ENCODE measurements at places on chromosomes 4 and X.

GRCh38 chr4:114866901-114867670 lies 246.3 kb downstream of the NDST4 start:
- no peak for DNase-seq

GRCh38 chr4:122542411-122543236 lies 78.2 kb downstream of the IL21 start:
- DNase-seq, result peak; percentile 30

GRCh38 chr4:80125252-80126177 lies 52.5 kb upstream of the ANTXR2 start:
- DNase-seq, result peak; percentile 43

GRCh38 chrX:82765811-82766210 lies 742.3 kb upstream of the POU3F4 start:
- DNase-seq, result no peak

- no peak for DNase-seq
Measured at GRCh38 chr4:97587912-97588311, 555.4 kb downstream of the STPG2 start.

DNA sequence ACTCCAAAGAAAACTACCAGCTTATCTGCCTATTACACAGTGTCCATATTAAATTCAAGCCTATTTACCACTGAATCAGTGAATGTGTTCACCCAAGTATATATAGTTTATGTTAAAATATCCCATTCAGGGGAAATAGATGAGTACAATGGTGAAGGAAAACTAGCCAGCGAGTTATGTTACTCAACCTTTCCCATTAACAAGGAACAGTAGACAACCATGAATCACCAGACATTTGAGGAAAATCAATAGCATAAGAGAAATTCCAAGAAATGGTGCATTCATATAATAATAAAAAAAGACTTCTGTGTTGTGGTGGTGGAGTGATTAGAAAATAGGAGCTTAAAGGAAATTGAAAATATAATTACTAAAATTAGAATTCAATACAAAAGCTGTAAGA lies 21.3 kb downstream of the IQCM start:
- DNase-seq, result no peak

GRCh38 chrX:25015486-25016360 lies at the start of gene ARX:
TSS of gene ARX (minus strand) at chrX:25015965. CDS start at chrX:25015737, 228 bp downstream.
- peak; percentile 59 for DNase-seq

GRCh38 chr4:55838356-55838755 lies 15.1 kb upstream of the EXOC1 start:
- DNase-seq, result peak; percentile 64

DNA sequence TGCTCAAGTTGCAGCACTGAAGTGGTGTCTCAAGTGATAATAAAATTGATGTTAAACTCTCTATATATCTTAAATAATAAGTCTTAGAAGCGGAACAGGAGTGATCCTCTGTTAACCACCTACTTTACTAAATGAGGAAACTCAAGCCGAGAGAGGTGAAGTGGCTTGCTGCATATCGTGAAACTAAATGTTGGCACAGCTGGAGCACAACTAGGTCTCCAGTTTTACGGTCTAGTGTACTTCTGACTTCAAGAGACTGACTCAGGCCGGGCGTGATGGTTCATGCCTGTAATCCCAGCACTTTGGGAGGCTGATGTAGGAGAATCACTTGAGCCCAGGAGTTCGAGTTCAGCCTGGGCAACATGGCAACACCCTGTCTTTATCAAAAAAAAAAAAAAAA lies 35.5 kb upstream of the PLS3 start:
- no peak for DNase-seq

DNA sequence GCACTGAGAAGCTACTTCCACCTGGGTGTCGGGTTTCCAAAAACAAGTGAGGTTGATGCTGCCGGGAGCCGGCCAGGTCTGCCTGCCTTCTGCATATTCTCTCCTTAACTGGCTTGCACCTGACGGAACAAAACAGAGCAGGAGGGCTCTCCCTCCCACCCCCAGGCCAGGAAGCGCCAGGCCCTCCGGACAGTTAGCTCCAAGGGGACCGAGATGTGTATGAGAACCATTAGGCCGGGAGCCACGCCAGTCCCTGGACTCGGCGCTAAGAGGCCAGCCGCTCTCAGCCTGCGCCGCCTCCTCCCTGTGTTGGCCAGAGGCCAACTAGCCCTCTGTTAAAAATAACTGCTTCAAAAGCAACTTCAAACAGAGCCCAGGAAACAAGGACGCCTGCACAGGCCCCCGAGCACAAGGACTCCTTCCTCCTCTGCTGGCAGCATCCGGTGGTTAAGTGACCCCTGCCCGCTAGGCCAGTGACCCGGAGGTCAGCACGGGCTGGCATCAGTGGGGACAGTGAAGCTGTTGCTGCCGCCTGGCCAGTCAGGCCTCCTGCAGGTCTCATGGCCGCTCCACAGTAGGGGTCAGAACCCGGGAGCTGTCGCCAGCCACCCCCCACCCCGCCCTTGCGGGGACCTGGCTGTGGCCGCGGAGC lies 107.9 kb downstream of the ABLIM2 start:
- DNase-seq, result peak; percentile 34

GRCh38 chr4:175641024-175641423 lies 171.0 kb downstream of the GPM6A start:
- no peak for DNase-seq

Measured in fibroblast of skin of back (primary cell).